ENCODE measurements at places on chromosomes 1 and 21.

DNA sequence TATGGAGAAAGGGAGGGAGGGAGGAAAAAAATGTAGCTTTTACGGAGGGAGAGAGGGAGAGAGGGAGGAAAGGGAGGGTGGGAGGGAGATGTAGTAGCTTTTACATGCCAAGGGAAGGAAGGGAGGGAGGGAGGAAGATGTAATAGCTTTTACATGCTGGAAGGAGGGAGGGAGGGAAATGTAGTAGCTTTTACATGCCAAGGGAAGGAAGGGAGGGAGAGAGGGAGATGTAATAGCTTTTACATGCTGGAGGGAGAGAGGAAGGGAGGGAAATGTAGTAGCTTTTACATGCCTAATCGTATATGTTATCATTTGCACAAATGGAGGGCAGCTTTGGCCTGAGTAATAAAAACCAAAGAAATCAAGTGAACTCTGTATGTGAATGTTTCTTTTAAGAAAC, 35.6 kb downstream of the EEIG2 start:
- DNase-seq: no peak

DNA sequence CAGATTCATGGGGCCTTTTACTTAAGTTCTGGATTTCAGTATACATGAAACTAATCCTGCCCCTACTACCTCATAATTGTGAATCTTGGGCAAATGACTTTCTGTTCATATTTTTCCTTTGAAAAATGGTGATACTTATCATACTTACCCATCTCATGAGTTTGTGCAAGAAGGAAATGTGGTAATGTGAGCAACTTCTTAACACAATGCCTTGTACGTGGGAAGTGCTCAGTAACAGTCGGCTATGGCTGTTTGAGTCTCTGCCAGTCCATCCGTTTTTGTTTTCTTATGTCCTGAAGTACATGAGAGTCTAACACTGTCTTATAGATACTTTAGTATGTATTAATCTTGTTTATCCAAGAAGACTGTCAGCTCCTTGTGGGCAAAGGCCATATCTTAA, 86.5 kb downstream of the PATJ start:
- DNase-seq: peak; percentile 83

- DNase-seq: peak; percentile 63
These were observed 13.4 kb downstream of the SWT1 start for GRCh38 chr1:185170291-185170848.

DNA sequence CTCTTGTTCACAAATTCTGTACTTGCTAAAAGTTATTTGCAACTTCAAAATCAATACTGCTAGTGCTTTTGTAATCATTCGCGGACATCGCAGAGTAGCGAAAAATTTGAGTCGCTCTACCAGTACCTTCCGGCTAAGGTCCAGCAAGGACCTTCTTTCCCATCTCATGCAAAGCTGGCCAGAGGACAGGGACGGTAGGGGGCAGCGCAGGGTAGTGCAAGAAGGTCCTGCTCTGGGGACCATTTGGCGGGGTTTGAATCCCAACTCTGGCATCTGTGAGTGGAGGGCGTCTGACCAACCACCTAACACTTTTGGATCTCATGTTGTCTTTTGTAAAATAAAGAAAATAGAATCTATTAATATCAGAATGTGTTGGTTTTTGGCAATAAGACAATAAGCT, 258.3 kb downstream of the SPATA17 start:
- no peak for DNase-seq

DNA sequence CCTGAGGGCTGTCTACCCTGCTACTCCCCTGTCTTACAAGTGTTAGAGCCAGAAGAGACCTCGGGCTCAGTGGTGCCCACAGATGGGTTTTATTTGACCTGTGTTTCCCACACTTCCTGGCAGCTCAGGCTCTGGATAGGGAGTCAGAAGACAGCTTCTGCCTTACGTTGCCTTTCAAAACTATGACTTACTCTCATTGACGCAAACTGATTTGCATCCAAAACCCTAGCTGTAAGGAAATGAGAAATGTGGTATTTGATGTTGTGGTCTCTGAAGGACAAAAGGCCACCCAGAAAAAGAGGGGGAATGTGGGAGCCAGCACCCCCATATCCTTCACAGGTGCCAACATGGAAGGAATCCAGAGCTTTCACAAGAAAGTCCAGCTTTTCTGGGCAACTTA, 180.2 kb downstream of the ATG4C start:
- DNase-seq: no peak

DNA sequence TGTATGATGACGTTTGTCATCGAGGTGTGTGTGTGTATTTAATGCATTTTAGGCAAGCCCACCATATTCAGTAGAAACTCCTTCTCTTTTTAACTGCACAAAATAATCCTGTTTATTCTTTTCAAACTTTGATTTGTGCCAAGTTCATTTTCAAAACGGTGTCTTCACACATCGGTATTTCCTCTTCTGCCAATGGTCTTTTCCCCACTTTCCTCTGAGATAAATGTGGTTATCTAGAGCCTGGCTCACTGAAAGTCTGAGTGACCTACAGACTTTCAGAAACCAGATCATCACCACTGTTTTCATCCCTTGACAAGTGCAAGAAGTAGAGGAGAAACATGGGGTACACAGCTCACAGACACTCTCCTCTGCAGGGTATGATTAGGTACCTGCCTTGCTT, 69.4 kb downstream of the GPATCH2 start:
- no peak for DNase-seq

- DNase-seq: no peak
These were observed 51.2 kb downstream of the RNF2 start for GRCh38 chr1:185096531-185096930.

DNA sequence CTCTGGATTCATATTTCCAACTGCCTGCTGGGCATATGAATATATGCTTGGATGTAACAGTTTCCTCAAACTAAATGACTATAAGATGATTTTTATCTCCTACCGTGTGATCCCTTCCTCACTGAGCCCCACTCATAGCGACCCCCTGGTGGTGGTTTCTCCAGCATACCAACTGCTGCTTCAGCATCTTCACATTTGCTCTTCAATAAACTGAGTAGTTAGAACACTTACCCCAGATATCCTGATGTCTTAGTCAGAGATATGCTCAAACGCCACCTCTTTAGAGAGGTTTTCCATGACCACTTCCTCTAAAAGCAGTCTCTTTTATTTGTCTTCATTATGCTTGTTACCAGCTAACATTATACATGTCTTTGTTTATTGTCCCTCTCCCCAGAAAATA, 10.2 kb upstream of the HNRNPR start:
- no peak for DNase-seq

GRCh38 chr1:223331301-223331700, 32.7 kb downstream of the SUSD4 start:
- no peak for DNase-seq

- no peak for DNase-seq
These were observed 505 bp downstream of the OLFML2B start for GRCh38 chr1:162023181-162023546.
